Small intestine (tissue), 16 donors: ENCODE measurements at places on chromosomes 1 and 21.

- DNase-seq = no peak
These were observed 7.4 kb downstream of the LRRC47 start for GRCh38 chr1:3788756-3789420.

- DNase-seq = no peak
These were observed 11.4 kb downstream of the SMAP2 start for GRCh38 chr1:40384887-40385286.

- no peak for DNase-seq
These were observed 103.9 kb downstream of the EBNA1BP2 start for GRCh38 chr1:43067977-43068751.

DNA sequence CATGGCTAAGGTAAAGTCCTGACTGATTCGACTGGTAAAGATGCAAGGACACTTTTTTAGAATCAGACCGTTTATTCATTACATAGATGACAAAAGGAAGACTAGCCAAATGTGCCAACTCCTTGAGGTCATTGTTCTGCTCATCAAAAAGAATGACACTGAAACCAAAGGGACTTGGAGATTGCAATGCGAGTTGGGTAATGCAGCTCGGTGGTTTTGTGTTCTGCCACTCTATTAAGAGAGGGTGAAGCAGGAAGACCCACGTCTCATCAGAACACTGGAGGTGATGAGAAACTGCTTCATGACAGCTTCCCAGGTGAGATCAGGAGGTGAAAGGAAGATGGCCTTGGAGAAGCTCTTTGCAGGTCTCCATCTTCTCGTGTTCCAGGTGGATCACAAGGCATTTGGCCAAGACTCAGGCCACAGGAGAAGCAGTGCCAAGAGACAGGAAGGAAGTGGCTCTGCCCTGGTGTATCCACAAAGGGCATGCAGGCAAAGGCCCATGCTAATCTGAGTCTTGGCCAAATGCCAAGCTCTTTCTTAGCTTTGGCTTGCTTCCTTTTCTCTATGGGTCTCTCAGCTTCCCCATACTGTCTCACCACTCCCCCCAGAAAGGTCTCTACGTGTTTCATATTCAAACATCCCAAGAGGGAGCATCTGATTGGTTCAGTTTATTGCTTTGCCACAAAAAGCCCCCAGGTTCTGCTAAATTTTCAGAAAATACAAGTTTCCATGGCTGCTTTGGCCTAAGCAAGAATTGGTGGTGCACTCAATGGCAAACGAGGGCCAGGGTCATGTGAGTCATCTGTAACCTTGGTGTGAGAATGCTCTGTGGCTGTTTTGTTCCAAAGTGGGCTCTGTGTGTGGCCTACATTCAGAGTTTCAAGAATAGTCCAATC is 5.7 kb upstream of the CCT8 start:
- no peak for DNase-seq

DNA sequence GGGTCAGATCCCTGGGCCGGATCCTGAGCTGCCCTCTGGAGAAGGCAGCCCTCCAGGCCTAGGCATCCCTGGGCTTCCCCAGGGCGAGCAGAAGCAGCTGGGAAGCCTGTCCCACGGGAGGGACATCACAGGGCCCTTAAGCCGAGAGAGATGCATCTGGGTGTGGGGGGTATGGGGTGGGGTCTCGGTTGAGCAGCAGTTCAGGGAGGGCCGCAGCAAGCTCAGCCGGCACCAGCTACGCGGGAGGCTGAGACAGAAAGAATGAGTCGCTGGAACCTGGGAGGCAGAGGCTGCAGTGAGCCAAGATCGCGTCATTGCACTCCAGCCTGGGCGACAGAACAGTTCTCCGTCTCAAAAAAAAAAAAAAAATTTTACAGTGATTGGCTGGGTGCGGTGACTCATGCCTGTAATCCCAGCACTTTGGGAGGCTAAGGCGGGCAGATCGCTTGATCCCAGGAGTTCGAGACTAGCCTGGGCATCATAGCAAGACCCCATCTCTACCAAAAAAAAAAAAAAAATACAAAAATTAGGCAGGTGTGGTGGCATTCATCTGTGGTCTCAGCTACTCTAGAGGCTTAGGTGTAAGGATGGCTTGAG is 37.7 kb downstream of the RRP1 start:
- no peak for DNase-seq

GRCh38 chr1:44067266-44068250 is 36.3 kb upstream of the SLC6A9 start:
- no peak for DNase-seq

- no peak for DNase-seq
These were observed 1.0 kb downstream of the CCDC181 start for GRCh38 chr1:169426174-169426705.

- no peak for DNase-seq
These were observed 59.5 kb downstream of the OPTC start for GRCh38 chr1:203553496-203553895.

DNA sequence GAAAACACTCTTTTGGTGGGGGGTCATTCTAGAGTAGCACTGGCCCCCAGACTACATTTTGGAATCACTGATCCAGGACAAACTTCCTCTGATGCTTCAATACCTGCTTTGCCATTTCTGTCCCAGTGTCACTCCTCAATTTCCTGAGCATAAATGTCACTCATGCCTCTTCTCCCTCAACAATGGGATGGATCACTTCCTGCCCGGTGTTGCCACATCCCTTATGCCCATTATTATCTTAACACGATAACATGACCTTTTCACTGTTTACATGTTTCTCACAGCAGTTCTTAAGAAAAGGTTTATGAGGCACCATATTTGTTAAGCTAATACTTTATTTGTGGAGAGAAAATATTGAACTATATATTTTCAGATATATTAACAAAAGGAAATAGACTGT is 3.9 kb upstream of the ITLN1 start:
- no peak for DNase-seq

DNA sequence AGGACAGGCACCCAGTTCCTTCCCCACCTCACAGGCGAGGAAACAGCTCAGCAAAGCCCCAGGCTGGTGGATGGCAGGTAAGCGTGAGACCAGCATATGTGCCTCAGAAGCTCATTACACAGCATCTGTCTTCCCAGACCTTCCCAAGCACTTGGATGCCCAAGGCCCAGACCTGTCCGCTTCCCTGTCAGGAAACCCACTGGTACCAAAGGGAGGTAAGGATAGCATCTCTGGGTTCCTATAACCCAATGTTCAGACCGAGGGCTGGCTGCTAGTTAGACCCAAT is 3.3 kb downstream of the POFUT2 start:
- no peak for DNase-seq

DNA sequence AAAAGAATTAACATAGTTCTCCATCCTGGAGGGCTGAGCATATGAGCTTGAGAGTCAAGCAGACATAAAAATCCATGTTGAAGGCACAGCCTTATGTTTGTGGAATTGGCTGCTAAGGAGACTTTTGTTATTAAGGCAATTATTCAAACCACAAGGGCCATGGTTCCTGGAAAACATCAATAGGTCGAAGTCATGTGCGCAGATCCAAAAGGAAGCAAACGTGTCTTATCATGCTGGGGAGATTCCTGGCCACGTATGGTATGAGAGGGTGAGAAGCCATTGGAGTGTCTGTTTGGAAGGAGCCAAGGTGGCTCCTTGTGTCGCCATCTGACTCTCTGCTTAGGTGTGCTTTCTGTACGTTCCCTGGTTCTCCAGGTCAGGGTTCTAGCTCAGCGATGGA is 61.8 kb upstream of the COA6 start:
- no peak for DNase-seq

GRCh38 chr1:169795687-169796086 is 980 bp upstream of the METTL18 start:
- peak; percentile 2 for DNase-seq

- DNase-seq = no peak
These were observed 164.3 kb downstream of the KIF26B start for GRCh38 chr1:245319094-245319493.

GRCh38 chr1:99566290-99567021 is 79.5 kb upstream of the PALMD start:
- peak; percentile 27 for DNase-seq

- no peak for DNase-seq
These were observed 394.3 kb upstream of the ADGRL2 start for GRCh38 chr1:81406292-81406999.

- DNase-seq = no peak
These were observed 1.3 kb downstream of the PRAMEF12 start for GRCh38 chr1:12774801-12775345.

- no peak for DNase-seq
These were observed 126.6 kb upstream of the PLPPR4 start for GRCh38 chr1:99137554-99138206.

DNA sequence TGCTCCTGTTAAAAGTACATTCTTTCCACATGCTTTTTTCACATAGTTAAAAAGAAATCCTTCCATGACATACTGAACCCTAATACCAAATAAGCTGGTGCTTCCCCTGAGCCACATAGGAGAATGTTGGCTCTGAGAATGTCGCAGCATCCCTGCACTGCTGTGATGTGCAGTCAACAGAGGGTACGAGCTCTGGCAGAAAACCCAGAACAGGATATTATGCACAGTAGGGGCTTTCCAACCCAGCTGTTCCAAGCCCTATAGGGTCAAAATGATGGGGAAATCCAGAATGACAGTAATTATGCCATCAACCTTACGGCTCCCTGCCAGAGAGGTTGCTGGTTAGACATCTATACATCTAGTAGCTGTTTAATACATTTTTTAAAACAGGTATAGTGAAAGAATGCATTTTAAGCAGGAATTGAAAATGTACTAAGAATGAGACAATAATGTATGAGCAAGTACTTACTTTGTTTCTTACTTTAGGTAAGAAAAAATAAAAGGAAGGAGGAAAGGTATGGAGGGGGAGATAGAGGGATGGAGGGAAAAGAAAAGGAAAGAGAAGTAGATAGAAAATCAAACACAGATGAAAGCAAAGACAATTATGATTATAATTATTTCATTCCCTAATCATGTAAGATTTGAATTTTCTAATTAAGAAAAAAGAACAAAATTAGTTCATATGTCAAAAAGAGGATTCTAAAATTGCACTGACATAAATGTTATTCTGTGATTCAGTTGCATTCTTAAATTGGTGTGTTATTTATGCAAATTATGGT is 126.0 kb downstream of the NR5A2 start:
- DNase-seq = no peak
